ENCODE measurements at places on chromosomes 2 and 18.

DNA sequence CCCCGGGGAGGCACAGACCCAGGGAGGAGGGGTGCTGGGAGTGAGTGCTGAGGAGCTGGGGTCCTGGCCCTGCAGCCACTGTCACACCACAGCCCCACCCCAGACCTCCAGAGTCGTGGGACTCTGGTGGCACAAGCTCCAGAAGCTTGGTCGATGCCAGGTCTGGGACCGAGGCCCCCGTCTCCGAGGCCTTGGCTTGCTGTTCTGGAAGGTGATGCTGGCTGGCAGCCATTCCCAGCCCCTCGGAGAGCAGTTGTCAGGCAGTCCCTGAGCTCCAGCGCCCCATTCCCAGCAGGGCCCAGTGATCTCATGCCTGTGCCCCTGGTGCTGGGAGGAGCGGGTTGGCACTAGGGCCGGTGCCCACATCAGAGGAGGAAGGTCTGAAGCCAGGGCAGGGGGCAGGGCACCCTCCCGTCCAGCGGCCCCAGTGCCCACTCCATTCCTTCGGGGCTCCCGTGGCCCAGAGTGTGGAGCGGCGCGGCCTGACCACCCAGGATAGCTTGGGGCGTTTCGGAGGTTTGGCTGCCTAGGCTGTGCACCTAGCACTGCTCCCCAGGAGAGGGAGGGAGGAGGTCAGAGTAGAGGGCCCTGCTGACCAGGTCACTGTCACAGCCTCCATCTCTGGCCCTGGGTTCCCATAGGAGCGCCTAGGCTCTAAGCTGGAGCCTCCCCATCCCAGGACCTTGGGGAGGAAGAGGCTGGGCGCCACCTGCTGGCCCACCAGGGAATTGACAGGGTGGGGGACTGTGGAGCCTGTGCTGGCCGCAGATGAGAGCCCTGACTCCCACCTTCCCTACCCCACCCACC is 16.8 kb upstream of the ALPI start:
- peak; percentile 85 for DNase-seq

DNA sequence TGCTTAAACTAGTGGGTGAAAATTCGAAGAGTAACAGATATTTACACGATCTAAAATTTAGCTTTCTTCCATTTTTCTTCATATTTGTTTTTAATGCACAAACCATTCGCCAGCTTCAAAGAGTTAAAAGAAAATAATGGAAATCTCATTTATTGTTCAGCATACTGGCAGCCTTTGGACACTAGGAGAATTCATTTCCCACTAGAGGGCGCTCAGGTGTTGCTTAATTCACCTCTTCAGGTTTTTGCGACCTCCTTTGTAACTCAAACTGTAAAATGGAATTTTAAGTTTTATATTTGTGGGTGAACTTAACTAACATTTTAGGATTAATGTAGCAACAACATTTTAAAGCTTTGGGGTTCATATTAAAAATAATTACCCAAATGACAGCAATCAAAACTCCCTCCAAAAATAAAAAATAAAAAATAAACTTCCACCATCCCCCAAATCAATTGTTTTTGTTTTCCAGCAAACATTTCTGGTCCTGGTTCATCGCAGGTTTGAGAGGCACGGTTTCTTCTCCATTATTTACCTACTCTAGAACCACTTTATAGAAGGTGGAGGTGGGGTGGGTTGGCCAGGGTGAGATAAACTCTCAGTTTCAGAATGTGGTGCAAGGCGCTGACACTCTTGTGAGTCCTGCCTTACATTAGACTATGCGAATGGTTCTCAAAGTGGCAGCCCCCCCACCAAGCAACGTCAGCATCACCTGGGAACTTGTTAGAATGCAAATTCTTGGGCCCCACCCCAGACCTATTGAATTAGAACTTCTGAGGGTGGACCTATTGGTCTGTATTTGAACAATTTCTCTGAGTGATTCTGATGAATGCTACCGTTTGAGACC is 24.7 kb upstream of the PNPT1 start:
- no peak for DNase-seq

DNA sequence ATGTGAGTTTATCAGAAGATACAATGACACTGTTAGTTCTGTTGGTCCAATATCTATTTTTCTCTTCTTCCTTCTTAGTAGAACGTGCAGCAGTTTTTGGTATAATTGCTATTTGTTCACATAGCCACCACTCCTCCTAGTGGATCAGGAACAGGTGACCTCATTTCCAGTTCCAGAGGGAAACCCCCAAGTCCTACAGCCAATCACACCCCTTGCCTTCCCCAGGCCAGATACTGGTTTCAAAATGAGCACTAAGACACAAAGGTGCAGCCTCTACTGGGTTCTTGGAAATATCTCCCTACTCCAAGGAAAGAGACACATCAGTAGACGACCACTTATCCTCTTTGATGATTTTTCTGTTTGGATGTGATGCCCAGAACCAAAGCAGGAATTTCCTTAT is 103.2 kb downstream of the TCF4 start:
- DNase-seq = no peak

- no peak for DNase-seq
These were observed 334.2 kb downstream of the GRB14 start for GRCh38 chr2:164287056-164287455.

DNA sequence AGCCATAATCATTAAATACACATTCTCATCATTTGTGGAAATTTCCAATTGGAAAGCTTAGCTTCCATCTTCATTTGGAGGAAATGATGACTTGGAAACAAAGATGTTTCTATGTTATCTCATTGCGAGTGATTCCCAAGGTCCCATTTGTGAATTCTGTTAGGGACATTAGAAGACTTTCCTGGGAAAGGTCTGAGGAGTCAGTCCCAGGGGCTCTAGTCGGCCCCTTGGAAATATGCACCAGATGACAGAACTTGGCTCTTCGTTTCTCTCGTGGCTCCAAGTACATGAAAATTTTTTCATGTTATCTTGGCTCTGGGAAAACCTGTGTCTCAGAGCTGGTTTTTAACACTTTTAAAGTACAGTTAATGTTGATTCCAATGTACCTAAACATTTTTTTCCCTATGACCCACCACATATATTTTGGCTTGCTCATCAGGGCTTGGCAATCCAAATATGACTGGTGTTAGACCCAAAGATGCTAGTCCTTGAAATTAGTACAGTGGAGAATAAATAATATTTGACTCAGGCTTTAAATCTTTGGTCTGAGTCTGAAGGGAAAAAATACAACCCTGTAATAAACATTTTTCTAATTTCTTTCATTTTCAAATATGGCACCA is 15.4 kb upstream of the CAVIN2 start:
- DNase-seq = no peak

- no peak for DNase-seq
These were observed 78.0 kb upstream of the HNMT start for GRCh38 chr2:137886083-137886831.

GRCh38 chr18:24053211-24053610 is 38.7 kb downstream of the TTC39C start:
- DNase-seq = no peak

DNA sequence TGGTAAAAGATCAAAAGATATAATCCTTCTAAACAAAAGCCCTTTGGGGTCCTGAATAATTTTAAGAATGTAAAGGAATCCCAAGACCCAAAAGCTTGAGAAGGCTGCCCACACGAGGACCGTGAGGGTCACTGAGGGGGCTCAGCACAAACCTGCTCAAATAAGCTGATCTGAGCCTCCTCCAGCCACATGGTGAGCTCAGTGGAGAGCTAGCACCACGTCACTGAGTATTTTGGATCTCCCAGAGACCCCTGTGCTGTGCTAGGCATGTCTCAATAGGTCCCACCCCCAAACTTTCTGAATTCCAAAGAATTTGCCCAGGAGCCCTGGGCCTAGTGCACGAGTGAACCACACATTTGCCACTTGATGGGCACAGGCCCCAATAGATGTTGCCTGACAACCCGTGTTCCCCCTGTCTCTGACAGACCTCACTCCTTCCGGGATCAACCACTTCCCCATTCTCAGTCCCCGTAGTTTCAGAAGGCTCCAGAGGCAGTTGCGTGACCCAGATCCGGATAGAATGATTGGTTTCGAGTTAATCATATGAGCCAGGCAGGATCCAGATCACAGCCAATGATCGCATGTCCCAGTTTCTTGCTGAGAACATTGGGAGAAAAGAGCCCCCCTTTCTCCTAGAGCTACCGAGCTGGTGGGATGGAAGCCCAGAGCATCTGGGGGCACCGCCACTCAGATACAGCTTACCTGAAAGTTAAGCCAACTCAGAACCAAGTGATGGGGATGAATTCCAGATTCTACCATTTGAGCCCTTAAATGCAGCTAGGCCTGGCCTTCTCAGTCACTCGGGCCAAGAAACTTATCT is 203.8 kb downstream of the TNS1 start:
- DNase-seq = peak; percentile 83

DNA sequence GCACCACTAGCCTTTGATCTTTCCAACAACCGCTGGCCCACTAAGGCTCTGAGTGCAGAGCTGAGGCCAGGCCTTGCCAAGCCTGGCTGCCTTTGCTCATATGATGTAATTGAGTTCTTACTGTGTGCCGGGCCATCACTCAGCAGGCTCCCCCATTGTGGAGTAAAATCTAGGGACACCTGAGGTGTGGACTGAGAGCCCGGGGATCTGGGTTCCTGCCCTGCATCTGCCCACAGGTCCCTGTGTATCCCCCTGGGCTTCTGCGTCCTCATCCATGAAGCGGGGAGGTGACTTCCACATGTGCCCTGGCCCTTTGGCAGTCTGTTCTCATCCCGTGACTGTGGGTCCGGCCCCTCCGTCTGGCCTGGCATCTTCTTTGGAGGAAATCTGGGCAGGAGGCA is 33.8 kb downstream of the GREB1 start:
- peak; percentile 54 for DNase-seq

DNA sequence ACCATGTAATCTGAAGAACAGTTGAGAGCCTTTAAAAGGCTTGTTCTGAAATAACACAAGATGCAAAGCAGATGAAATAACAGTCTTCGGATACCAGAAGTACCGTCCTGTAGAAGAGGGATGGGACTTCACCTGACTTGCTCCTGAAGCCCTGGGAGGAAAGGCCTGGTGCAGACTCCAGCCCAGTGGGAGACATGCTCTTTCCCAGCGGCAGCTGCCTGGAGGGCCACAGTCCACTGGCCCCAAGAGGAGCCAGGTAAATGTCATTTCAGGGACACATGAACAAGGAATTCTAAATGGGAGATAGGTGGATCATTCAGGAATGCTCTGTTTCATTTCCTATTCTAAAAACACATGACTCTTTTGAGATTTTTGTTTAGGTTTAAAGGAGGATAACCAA is 22.6 kb upstream of the CHN1 start:
- DNase-seq = no peak

DNA sequence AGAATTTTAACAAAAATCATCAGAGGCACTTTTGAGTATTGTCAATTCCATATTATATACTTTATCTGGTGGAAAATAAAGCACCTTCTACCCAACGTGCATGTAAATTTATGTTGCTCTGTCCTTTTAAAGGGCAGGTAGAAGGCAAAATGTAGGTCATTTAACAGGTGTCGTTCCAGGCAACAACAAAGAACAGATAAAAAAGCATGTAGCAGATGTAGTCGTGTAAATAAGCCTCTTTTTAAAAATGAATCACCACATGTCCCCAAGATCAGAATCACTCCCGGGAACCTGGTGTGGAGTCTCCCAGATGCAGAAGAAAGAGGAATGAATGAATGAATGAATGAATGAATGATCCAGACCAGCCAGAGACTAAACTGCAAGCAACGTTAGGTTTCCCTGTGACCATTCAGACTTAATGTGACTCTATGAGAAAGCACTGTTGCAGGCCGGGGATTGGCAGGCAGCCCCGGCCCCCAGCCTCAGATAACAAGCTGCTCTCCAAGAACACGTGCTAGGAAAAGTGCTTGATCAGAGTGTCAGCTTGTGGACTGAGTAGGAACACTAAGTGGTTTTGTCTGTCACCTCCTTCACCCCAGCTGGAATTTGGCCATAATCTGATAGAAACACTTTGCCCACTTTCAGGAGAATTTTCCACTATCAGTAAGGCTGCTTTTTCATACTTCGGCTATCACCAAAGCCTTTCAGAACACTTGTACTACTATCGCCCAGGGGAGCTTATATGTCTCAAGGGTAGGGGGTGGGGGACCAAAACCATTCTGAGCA is 100.6 kb downstream of the CDK15 start:
- DNase-seq = no peak

Data from posterior vena cava (tissue), 2 donors.